Mucosa of descending colon (tissue), 3 donors: ENCODE measurements at places on chromosomes 5 and 9.

DNA sequence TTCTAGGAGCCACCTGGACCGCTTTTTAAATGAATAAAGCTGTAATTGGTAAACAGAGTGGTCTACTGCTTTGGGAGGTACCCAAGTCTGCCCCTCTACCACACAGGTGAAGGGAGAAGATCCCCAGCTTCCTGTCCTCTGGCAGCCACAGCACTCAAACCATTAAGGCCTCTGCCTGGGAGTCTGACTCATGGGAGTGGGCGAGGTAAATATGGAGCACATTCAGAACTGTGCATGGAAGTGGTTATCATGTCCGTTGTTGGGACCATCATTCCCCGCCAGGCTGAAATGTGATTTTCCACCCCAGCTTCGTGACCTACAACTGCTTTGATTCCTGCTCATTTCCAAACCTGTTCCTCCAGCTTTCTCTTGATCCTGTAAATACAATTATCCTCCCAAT lies 59.5 kb upstream of the ALDH1B1 start:
- DNase-seq, result no peak

DNA sequence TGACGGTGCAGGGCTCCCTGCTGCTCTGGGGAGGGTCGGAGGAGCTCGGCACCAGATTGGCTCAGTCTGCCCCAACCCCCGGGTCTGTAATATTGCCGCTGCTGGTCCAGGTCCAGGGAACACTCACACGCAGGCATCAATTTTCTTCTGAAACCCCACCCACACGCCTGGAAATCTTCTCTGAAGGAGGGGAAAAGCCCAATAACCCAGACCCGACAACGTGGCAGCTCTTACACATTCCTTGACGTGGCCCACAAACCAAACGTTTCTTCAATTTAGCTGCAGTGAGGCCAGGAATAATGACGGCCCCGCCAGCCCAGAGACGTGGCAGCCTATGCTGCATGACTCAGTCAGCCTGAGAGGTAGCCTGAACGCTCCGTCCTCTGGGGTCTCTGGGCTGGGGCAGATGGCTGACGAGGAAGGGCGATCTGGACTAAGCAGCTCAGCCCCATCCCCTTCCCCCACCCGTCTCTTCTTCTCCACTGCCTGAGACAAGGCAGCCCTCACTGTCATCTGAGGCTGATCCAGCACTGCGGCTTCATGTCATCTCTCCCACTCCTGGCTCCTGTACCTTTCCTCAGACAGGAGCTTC lies 9.9 kb upstream of the SPARC start:
- DNase-seq, result no peak

GRCh38 chr5:147643142-147643541 lies 133.3 kb upstream of the DPYSL3 start:
- no peak for DNase-seq

GRCh38 chr5:113040672-113041260 lies 64.2 kb downstream of the DCP2 start:
- DNase-seq, result no peak

DNA sequence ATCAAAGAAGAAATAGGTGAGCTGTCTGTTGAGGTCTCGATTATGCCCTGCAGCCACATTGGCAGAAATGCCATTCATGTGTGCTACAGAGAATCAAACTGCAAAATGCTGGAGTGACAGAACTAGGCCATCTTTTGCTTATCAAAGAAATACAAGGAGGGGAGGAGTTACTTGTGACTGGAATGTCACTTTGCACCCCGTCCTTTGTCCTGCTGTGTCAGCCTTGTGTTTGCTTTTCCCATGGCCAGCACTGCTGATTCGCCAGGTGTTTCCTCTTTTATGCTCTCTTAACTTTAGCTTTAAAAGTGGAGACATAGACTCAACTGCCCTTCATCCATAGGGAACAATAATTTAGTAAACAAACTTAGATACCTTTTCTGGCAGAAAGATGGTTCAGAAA lies 54.3 kb downstream of the SLC46A2 start:
- peak; percentile 78 for DNase-seq

DNA sequence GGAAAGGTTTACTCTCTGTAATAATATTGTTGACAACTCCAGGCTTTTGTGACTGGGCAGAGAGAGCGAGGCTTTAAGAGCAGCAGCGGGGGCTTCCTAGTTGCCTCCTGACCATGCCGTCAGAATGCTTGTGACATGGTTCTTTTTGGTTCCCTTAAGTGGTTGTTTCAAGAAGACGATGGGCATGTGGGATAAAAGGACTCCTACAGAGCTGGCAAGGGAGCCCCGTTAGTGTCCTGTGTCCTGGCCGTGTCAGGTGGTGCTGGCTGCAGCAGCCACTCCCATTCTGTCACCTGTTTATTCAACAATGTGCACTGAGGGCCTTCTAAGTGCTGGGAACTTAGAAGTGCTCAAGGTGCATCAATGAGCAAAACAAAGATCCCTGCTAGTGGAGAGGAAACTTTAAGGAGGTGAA lies 19.7 kb downstream of the LCP2 start:
- DNase-seq, result no peak

- no peak for DNase-seq
Measured at GRCh38 chr9:31153250-31153840, 1231.1 kb upstream of the ACO1 start.

- DNase-seq, result no peak
Measured at GRCh38 chr5:127645300-127645726, 3.6 kb upstream of the CTXN3 start.

DNA sequence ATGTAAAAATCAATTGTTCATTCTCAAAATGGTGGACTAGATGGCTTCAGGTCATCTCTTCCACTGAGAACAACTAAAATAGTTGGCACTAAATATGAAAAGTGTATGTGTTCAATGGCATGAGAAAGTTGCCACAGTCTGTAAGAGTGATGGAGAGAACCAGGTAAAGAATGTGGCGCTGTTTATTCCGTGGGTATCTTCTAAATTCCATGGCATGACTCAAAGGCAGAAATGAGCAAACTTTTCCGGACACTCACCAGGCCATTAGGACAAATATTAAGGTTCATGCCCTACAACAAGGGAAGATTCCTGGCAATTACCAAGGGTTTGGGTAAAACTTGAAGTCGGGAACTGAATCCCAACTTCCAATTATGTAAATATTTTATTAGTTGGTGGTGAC lies 825.4 kb upstream of the CDH6 start:
- no peak for DNase-seq

DNA sequence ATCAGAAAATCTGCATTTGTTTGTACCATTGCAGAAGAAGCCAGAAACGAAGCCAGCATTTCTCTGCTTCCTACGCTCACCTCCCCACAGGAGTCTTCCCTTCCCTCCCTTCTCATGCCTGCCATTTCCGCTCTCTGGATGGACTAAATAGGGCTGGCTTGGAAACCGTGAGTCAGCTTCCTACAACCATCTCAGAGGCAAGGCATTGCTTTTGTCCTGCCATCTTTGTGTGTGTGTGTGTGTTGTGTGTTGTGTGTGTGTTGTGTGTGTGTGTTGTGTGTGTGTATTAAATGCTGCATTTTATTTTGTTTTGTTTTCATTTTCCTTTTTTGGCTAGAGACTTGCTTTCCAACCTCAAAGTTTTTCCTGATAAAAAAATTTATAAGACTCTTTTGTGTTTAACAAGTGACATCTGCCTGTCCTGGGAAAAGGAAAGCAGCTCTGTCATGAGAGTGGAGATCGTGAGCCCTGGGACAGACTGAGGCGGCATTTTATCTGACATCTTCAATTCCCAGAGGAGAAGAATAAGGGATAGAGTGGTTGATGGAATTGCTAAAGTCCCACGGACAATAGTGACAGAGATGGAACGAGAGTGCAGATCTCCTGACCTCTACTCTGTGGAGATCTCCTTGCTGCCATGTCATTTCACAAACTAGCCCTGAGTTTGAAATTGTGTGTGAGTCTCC lies 7.5 kb upstream of the EGFLAM start:
- no peak for DNase-seq

DNA sequence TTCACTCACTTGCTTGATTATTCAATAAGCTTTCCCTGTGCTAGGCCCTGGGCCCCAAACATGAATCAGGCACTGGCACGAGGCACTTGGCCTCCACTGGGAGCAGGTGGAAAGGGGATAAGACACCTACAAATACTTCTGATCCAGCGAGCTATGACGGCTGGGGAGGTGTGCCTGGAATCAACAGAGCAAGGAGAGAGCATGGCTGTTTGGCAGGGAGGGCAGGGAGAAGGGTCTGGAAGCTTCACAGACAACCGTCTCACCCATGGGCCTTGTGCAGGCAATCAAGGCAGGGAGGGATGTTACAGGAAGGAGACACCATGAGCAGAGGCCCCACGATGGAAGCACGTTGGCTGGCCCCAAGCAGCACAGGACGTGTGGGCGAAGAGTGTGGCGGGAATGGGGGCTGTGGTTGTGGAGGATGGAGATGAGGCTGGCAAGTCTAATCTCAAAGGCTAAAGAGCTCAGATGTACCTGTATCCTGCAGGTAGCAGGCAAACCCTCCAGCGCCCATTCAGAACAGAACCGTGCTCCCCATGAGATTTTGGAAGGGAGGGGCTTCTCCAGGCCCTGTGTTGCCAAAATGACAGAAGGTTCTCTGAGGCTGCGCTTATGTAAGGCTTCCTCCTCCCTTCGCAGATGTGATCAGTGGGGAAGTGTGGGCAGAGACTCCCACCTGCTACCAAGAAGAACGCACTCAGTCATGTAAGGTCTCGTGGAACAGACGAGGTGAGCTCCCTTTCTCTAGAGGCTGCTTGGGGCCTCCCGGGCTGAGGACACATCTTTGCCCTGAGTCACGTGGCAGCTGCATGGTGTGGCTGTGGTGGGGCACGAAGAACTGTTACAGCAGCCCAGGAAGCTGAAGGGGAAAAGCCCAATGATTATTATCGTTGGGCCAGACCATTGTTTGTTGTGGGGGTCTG lies 189.7 kb downstream of the DAB2IP start:
- DNase-seq, result no peak

- DNase-seq, result no peak
Measured at GRCh38 chr5:60611099-60611740, 88.7 kb downstream of the DEPDC1B start.

DNA sequence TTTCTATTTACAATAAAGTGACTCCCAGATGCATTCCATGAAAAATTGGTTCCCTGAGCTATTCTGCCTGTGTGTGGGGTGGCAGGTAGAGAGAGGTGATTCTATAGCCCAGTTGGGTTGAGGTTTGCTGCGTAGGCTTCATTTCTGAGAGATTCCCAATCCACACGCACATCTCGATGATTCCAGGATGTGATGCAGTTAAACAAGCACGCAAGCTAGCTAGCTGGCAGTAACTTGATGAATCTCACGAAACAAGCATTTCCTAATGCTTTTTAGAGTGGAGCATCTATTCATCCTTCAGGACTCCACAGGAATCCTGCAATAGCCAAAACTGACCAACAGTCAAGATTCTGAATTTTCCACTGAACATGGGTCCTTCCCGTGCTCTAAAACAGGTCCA lies 43.8 kb upstream of the CER1 start:
- DNase-seq, result no peak

DNA sequence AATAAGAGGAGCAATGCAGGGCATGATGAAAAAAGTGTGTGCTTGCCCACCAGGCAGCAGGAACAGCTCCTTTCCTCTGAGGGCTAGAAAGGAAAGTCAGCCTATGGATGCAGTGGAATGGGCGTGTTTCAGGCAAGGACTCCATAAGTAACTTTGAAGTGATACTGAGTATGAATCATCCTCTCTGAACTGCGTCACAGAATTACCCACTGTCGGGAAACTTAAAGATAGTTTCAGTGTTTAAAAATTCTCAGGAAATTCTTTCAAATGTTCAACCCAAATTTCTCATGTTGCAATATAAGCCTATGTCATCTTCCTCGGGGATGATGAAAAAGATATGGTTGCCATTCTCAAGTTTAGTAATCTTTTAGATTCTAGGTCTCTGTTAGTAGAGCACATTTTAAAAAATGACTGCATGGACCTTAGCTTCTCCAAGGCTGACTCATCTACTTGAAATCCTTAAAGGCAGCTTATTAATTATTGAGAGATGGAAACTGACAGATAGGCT lies 27.7 kb downstream of the PTCD2 start:
- no peak for DNase-seq

DNA sequence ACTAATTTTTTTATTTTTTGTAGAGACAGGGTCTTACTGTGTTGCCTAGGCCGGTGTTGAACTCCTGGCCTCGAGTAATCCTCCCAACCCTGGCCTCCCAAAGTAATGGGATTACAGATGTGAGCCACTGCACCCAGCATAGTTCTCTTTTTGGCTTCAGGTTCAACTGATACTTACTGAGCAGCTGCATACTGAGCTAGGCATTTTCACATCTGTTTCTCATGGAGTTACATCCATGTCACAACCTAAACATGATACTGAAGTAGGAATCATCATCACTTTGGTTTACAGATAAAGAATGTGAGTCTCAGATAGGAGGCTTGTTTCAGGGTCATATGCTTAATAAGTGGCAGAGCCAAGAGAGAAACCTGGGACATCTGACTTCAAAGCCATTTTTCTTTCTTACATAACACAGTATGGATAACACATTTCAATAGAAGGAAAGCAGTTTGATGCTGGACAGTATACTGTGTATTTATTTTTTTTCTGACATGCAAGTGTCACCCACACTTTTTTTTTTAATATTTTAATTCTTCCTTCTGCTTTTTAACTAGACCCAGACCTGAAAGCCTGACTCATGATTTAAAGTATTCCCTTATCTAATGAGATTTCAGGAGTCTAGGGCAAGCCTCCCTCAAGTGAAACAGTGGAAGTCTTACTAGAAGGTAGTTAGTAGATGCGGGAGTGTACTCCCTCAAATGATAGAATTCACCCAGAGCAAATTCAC lies 90.8 kb downstream of the HACD4 start:
- no peak for DNase-seq

GRCh38 chr9:86471171-86471815 lies 117.1 kb upstream of the TUT7 start:
- no peak for DNase-seq

DNA sequence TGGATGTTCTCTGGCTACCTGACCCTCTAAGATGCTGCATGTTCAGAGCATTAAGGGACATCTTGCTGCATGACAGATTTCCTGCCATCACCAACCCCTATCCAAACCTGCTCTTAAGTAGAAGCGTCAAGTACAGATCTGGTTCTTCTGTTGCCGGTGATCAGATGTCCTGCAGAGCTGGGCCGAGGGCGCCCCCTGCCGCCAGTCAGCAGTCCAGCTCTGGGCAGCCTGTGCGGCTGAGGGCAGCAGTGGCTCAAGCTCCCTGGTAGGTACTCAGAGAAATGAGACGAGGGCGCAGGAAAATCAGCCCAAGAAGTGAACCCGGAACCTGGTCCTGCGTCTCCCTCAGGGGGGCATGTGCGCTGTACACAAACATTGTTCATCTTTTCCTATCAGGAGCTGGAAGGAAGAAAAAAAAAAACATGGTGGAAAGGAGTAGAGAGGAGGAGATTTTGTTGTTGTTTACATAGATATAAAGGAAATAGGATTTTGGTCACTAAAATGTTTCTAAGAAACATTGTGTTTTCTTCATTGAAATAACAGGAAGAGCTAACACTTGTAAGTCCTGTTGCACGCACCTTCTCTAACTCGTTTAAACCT lies 95.8 kb downstream of the CFAP90 start:
- DNase-seq, result peak; percentile 73
